Activated T-cell treated with anti-CD3 and anti-CD28 coated beads, Interleukin-2, amount 50 U/mL, for 24 hours (primary cell): ENCODE measurements at places on chromosomes 2 and 18.
A peak's percentile ranks its signal among the peaks of the same experiment; 100 is the strongest.

DNA sequence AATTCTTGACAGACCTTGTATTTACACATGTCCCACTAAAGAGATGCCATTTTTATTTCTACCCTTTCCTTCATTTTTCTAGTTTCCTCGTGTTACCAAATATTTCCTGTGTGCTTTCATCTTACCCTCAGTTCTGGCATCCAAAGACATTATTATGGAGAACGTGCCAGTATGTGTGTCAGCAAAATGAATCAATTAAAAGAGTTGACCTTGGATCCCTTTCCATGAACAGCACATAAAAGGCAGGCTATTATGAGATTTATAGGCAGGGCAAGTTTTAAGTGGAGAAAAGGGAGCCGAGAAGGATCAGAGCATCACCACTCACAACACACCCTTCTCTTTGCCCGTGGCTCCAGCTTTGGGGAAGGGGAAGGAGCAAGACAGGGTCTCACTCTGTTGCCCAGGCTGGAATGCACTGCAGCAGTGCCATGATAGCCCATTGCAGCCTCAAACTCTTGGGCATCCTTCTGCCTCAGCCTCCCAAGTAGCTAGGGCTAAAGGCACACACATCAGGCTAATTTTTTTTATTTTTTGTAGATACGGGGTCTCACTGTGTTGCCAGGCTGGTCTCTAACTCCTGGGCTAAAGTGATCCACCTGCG lies 149.9 kb downstream of the GFPT1 start:
- no peak overlapping the region for H3K4me3 ChIP-seq
- no peaks in the 10 kb centered on the region for H3K4me1 ChIP-seq
- DNase-seq = no peak
- no peaks in the 10 kb centered on the region for H3K36me3 ChIP-seq
- H3K27me3 ChIP-seq = peaks cover 14% of the 10 kb centered on the region

DNA sequence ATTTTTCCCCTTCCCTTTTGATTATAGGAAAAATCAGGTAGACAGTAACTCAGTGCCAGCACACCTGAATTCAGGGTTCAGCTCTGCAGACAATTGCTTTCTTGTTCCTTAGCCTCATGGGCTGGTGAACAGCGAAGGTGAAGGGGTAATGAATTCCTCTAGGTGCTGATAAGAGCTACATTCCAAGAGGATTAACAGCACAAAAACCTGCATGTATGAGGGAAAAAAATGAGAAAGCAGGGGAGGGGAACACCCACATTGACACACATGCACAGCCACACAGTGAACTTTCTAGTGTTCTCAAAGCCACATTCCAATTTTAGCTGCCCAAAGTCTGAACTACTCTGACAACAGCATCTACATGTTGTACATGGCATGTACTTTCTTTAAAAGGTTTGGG lies 46.1 kb downstream of the SPATS2L start:
- no peak for DNase-seq
- no peak overlapping the region for H3K27ac ChIP-seq
- no peaks in the 10 kb centered on the region for H3K27me3 ChIP-seq
- no peak overlapping the region for H3K4me3 ChIP-seq
- H3K36me3 ChIP-seq = no peaks in the 10 kb centered on the region
- no peaks in the 10 kb centered on the region for H3K4me1 ChIP-seq

- no peaks in the 10 kb centered on the region for H3K36me3 ChIP-seq
- no peaks in the 10 kb centered on the region for H3K27me3 ChIP-seq
- no peak overlapping the region for H3K27ac ChIP-seq
- no peak overlapping the region for H3K4me3 ChIP-seq
Measured at GRCh38 chr2:4673025-4673489, 969.7 kb downstream of the DCDC2C start.

- no peak overlapping the region for H3K4me3 ChIP-seq
- peaks cover 18% of the 10 kb centered on the region for H3K36me3 ChIP-seq
- H3K4me1 ChIP-seq = peaks cover 31% of the 10 kb centered on the region
- H3K27me3 ChIP-seq = no peaks in the 10 kb centered on the region
- no peak for DNase-seq
- no peak overlapping the region for H3K27ac ChIP-seq
Measured at GRCh38 chr2:207993151-207993763, 32.1 kb downstream of the PLEKHM3 start.

- H3K4me3 ChIP-seq = no peak overlapping the region
- no peaks in the 10 kb centered on the region for H3K27me3 ChIP-seq
- H3K27ac ChIP-seq = no peak overlapping the region
- no peak for DNase-seq
Measured at GRCh38 chr18:51603551-51603950, 406.1 kb upstream of the MEX3C start.

DNA sequence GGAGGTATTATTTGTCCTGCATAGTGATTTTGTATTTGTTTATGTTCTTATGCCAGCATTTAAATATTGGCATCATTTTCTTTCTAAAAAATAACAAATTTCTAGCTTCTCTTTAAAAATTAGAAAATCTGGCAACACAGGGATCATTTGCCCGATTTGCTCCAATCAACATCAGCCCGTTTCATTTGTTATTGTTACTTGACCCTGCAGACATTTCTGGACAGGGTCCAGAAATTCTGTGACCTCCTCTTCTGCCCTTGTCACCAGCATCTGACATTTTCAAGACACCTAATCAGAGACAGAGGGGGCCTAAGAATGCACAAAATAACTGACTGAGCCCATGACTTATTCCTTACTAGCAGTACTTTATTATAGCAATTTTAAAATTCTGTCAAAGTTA lies 253.3 kb downstream of the MREG start:
- H3K4me3 ChIP-seq = no peak overlapping the region
- DNase-seq = no peak
- H3K4me1 ChIP-seq = peaks cover 22% of the 10 kb centered on the region
- H3K27me3 ChIP-seq = peaks cover 6% of the 10 kb centered on the region
- H3K27ac ChIP-seq = no peak overlapping the region

DNA sequence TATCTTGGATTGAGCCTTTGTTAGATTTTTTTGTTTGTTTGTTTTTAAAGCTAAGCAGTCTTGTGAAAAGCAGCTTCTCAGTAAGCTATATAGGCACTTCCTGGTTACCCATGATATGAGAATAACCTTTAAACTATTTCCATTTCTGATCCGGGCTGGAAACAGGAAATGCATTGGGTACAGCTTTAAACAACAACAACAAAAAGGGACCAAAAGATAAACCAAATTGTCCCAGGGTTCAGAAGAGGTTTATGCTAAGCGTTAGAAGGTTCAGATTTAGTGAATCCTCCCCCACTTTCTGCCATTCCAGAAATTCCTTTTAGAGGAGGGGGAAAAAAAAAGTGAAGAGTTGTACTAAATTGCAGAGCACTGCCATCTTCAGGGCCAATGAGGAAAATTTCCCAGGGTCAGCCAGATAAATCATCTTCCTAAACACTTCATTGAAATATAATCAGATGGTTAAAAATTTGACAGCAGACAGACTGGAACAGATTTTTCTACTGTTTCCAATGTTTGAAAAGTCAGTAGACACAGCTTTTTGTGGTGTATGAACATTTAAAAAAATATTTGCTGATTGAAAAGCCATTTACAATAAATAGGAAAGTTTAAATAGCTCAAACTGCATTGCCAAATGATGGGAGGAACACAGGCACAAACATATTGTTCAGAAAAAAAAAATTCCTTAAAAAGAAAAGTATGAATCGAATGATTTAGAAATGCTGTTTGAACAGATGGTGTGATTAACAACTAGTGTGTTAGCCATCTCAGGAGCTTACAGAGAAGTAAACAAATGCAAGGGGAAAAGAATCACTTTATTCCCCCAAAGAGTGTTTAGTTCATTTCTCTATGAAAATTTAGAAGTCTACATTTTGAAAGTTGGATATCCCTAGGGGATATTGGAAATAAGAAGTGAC lies 189.9 kb upstream of the TANK start:
- H3K36me3 ChIP-seq = no peaks in the 10 kb centered on the region
- H3K4me3 ChIP-seq = no peak overlapping the region
- no peaks in the 10 kb centered on the region for H3K27me3 ChIP-seq
- no peak overlapping the region for H3K27ac ChIP-seq

DNA sequence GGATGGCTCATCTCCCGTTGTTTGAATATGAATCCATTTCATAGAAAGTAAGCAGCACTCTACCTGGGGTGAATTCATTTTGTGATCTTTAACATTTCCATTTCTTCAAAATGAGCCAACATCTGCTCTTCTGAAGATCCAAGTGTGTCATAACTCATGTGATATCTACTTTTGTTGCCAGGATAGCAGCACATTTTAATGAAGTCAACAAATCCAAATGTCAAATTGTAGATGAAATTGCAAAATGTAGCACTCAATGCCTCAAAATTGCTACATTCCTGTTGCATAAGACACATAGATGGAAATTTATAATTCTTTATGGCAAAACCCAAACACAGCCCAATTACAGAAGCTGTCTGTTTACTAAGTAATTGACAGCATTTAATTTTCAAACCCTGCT lies 360.7 kb downstream of the TMX3 start:
- no peaks in the 10 kb centered on the region for H3K36me3 ChIP-seq
- no peak overlapping the region for H3K4me3 ChIP-seq
- H3K4me1 ChIP-seq = no peaks in the 10 kb centered on the region
- no peak for DNase-seq

- no peak overlapping the region for H3K27ac ChIP-seq
- DNase-seq = no peak
- H3K27me3 ChIP-seq = no peaks in the 10 kb centered on the region
Measured at GRCh38 chr2:128794285-128794684, 475.6 kb upstream of the HS6ST1 start.

DNA sequence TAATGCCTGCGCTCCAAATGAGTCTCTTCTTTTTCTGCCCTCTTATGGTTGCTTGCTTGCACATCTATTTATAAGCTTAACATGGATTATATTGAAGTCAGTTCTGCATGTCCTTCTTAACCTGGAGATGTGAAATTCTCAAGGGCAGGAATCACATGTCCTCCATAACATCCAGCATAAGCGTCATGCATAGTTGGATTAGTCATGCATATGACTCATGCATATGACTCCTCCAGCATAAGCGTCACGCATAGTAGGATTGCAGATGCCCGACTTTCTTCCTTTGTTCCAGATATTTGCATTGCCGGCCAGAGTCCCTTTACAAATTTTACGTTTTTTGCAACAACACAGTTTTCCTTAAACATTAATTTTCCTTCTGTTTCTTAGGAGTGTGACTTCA lies 308.6 kb downstream of the TGIF1 start:
- H3K27ac ChIP-seq = no peak overlapping the region
- peaks cover 3% of the 10 kb centered on the region for H3K27me3 ChIP-seq
- no peaks in the 10 kb centered on the region for H3K4me1 ChIP-seq

DNA sequence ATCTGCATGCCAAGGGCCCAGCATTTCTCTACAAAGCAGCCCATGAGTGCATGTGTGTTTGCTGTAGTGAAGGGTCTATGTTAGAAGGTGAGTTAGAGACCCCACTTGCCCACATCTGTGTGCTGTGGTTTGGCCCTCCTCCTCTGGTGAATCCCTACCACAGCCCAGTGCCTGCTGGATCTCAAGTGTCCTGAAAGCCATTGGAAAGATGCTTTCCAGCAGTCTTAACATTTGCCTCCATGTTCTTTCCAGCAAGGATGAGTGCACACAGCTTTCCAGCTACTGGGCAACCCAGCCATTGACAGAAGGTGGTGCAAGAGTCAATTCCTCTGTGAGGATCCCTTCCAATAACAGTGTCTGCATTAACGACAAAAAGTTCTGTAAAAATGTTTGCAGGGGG lies 13.6 kb downstream of the CRIM1 start:
- no peak overlapping the region for H3K27ac ChIP-seq
- H3K4me1 ChIP-seq = peaks cover 19% of the 10 kb centered on the region
- H3K27me3 ChIP-seq = peaks cover 8% of the 10 kb centered on the region
- H3K4me3 ChIP-seq = no peak overlapping the region

- H3K4me1 ChIP-seq = peaks cover 23% of the 10 kb centered on the region
- no peak overlapping the region for H3K4me3 ChIP-seq
- no peaks in the 10 kb centered on the region for H3K27me3 ChIP-seq
- no peaks in the 10 kb centered on the region for H3K36me3 ChIP-seq
Measured at GRCh38 chr2:160940699-160941098, 219.5 kb upstream of the TANK start.

GRCh38 chr2:74497777-74498499 lies 1.5 kb downstream of the LBX2 start:
- peak; percentile 61 for DNase-seq
- no peak overlapping the region for H3K27ac ChIP-seq
- peak overlapping the region; percentile 73 for H3K4me3 ChIP-seq
- peaks cover 55% of the 10 kb centered on the region for H3K27me3 ChIP-seq

DNA sequence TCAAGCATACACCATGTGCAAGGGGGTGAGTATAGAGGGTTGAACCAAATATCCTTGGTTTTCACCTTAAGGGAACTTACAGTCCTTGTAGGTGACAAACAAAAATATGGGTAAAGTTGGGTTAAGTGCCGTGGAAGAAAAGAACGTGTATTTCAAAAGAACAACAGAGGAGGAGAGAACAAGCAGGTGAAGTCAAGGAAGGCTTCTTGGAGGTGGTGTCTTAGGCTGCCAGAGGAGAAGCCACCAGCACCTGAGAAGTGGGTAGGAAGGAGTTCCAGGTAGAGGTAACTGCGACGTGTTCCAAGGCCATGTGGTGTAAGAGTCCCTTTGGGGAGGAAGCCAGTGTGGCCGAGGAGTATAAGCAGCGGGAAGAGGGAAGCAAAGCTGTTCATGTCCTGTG lies 27.2 kb downstream of the CABLES1 start:
- no peaks in the 10 kb centered on the region for H3K36me3 ChIP-seq
- DNase-seq = no peak
- H3K27ac ChIP-seq = peak overlapping the region; percentile 14
- peaks cover 2% of the 10 kb centered on the region for H3K27me3 ChIP-seq

- no peak for DNase-seq
- no peaks in the 10 kb centered on the region for H3K4me1 ChIP-seq
- no peak overlapping the region for H3K27ac ChIP-seq
- no peak overlapping the region for H3K4me3 ChIP-seq
Measured at GRCh38 chr2:99106913-99107312, 34.6 kb upstream of the C2orf15 start.

DNA sequence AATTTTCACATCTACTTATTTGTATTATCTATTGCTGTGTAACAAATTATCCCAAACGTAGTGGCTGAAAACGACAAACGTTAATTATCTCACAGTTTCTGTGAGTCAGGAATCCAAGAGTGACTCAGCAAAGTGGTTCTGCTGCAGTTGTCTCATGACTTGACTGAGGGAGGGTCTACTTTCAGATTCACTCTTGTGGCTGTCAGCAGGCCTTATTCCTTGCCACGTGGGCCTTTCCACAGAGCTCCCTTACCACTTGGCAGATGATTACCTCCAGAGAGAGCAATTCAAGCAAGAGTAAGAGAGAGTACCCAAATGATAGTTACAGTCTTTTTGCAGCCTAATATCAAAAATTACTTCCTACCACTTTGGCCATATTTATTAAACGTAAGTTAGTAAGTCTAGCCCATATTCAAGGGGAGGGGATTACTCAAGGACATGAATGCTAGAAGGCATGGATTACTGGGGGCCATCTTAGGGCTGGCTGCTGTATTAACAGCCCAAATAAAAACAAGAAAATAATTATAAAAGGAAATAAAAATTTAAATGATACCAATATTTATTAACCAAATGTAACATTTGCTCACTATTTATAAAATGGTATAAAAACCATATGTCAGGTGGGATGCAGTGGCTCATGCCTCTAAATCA lies 48.7 kb upstream of the NBEAL1 start:
- no peak overlapping the region for H3K4me3 ChIP-seq
- no peak for DNase-seq
- H3K27me3 ChIP-seq = no peaks in the 10 kb centered on the region

GRCh38 chr2:191983186-191983585 lies 136.3 kb upstream of the CAVIN2 start:
- peaks cover 3% of the 10 kb centered on the region for H3K27me3 ChIP-seq
- no peak overlapping the region for H3K4me3 ChIP-seq
- H3K27ac ChIP-seq = no peak overlapping the region
- H3K4me1 ChIP-seq = no peaks in the 10 kb centered on the region

- peaks cover 22% of the 10 kb centered on the region for H3K36me3 ChIP-seq
- H3K27ac ChIP-seq = no peak overlapping the region
- H3K4me1 ChIP-seq = peaks cover 27% of the 10 kb centered on the region
- DNase-seq = no peak
Measured at GRCh38 chr2:190858817-190859216, 21.8 kb upstream of the GLS start.
